ENCODE measurements at places on chromosomes 3 and 15.

- no peak for DNase-seq
These were observed 57.9 kb upstream of the CACNA2D3 start for GRCh38 chr3:54064486-54064885.

- no peak for DNase-seq
These were observed 2.1 kb downstream of the SH3GL3 start for GRCh38 chr15:83449250-83449671.

- DNase-seq: no peak
These were observed 619.0 kb downstream of the MECOM start for GRCh38 chr3:169044331-169045113.

- DNase-seq: peak; percentile 39
These were observed 38.3 kb downstream of the PDE8A start for GRCh38 chr15:85019815-85020590.

DNA sequence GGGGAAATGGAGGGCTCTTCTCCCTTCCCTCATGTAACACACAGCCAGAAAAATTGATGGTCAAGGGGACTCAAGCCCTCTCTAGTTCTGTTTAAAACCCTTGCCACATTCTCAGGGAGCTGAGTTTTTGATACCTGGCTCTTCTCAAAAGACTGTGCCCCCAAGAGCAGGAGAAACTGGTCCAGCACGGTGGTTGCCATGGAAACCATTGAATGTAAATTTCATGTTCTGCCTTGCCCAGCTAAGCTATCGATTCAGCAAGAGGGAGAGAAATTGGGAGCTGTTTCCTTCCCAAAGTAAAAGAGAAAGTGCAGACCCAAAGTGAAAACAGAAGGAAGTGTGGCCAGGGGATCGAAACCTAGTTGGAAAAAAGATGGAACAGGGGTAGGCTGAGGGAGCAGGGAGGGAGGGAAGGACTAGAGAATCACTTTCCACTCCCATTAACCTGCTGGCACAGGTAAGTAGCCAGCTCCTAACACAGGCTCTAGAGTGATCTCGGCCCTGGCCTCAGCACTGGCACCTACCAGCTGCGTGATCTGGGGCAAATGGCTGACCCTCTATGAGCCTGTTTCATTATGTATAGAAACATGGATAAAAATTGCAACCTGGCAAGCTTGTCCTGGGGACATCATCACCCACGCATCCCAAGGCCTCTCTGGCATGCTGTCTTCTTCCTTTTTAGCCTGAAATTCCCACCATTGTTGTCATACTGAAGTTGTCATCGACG lies 140.9 kb downstream of the TPRA1 start:
- DNase-seq: peak; percentile 2

- no peak for DNase-seq
These were observed 977.6 kb downstream of the MCTP2 start for GRCh38 chr15:95208988-95209387.

DNA sequence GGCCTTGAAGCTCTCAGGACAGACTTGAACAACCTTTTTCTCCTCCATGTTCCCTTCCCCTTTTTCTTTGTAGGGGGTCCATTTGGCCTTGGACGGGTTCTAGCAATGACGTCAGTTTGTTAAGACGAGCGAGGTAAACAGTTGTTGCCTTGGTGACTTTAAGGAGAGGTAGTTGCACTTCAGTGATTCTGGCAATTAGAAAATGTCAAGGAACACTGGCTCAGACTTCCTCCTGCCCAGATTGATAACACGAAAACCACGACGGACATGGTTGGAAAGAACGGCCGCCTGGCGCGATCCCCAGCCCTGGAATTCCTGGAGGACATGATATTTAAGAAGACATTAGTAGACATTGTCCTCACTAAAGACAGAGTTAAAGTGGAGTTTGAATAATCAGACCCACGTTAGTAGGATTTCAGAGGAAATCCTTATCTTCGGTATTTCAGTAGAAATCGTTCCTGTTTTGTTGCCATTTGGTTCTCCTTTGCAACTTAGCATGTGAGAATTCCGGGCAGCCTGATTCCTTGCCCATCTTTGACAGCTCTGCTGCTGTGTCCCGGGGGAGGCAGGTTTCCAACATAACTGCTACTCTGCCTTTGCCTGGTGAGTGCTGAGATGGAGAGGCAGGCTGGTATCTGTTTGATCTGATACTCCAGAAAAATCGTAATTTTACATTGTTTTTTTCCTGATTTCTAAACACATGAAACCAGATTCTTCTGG lies 87.3 kb downstream of the ST6GAL1 start:
- DNase-seq: no peak

DNA sequence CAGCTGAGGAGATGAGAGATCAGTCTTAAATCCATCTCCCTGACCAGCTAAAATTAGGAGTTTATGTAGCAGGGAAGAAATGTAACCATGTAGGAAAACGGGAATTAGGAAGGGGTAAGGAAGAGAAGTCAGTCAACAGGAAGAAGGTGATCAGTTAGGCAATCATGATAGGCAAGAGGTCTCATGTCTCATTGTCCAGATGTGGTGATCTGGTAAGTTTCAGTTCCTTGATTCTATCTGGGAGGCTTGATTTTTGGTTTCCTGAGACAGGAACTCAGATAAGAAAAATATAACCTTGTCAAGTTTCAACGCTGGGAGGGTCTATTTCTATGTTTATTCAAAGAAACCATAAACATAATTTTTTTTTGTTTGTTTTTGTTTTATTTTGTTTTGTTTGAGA lies 40.3 kb upstream of the TBC1D5 start:
- DNase-seq: no peak

GRCh38 chr3:71987828-71988227 lies 202.9 kb upstream of the PROK2 start:
- no peak for DNase-seq

GRCh38 chr3:132315851-132316250 lies 1.4 kb upstream of the ACP3 start:
- DNase-seq: no peak

DNA sequence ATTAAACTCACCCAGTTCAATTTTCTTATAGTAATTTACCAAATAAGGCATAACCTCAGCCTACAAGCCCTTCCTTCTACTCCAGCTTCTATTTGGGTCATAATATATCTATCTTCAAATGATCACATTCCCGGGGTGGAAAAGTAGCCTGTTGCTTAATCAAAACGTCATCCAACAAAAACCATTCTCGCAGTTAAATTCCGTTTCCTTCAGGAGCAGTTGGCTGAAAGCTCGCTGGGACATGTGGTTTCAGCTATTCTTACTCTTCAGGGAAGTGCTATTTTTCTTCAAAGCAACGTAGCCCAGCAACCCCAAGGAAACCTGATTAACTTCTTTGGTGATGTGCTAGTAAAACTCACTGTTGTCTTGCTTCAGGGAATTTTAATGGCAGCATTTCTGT lies 59.6 kb downstream of the MAGI1 start:
- DNase-seq: no peak

DNA sequence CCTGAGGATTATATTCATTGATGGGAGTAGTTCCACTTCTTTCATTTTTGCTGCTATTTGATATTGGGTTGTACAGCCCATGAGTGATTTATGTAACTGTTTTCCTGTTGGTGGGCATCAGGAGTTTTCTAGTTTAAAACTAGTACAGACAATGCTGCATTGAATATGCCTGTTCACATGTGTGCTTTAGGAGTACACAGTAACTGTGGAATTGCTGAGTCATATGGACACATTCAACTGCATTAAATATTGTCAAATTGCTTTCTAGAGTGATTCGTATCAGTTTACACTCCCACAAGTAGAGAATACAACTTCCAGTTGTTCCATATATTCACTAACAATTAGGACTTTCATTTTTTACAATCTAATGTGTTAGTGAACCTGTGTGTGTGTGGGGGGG lies 59.8 kb upstream of the THSD4 start:
- no peak for DNase-seq

DNA sequence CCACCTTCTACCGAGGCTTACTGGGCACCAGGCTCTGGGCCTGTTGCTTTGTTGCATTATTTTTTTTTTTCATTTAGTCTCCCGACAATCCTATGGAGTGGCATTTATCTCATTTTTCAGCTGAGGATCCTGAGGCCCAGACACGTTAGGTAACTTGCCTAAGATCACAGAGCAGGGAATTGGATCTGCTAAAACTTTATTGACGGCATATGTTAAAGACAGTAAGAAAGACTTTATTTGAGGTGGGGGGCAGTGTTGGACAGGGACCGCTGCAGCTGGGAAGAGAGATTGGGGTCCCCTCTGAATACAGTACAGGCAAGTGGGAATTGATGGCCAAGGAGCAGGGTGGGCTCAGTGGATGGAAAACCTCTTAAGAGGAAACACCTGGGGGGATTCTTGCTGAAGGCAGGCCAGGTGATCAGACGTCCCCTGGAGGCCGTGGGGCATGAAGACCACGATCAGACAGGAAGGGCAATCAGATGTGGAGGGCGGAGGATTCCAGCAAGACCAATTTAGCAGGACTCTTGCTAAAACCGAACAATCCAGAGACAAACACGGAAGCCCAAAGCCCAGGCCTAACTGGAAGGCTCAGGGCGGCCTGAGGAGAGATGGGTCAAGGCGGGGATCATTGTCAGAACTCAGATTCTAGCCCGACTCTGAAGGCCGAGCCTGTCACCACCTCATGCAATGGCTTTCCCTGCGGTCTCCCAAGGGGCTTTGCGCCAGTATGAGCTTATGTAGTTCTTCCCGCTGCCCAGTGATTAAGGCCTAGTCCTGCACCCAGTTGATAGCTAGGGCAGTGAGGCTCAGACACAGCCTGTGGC lies 53.7 kb downstream of the RGMA start:
- DNase-seq: no peak

Data from stimulated activated naive CD8-positive, alpha-beta T cell treated with anti-CD3 and anti-CD28 coated beads, Interleukin-15, amount 100 ng/mL, for 72 hours (primary cell).